ENCODE measurements at places on chromosomes 2 and 18. TPM values are rescaled to one million over a fixed set of nuclear protein-coding genes. Genes with fewer than 3 reads are reported as not detected.

The CYS1 gene
- 2.4 TPM for total RNA-seq

The IL37 gene
- total RNA-seq: not detected

The CIB4 gene
- not detected for total RNA-seq

The M1AP gene
- total RNA-seq: 0.66 TPM

The TCF7L1 gene
- 5.9 TPM for total RNA-seq

The NDUFV2 gene
- 106 TPM for total RNA-seq

The PRR30 gene
- not detected for total RNA-seq

The TEKT4 gene
- total RNA-seq: not detected

The DPYSL5 gene
- total RNA-seq: not detected

The EPC2 gene
- total RNA-seq: 30.5 TPM

The DNAJC5G gene
- not detected for total RNA-seq

DNA sequence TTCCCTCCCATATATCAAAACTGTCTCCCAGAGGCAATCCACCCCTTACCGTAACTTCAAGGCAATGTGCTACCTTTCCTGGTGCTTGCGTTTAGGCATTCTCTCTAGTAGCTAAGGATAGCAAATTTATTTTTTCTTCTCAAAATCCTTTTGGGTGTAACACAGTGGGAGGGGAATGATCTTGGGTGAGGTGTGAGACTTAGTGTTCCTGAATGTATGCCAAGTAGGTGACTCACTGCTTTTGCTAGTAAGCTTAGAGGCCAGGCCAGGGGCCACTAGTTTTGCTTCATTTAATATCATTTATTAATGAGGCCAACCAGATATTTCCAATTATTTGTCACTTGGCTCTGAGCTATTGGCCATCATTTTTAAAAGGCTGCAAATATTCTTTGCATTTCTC lies 135.5 kb downstream of the NAPG start:
- no peak for DNase-seq
- no peak overlapping the region for H3K4me3 ChIP-seq
- no peak overlapping the region for H3K27ac ChIP-seq
- H3K4me1 ChIP-seq: no peaks in the 10 kb centered on the region
- H3K27me3 ChIP-seq: no peaks in the 10 kb centered on the region

- H3K4me1 ChIP-seq: no peaks in the 10 kb centered on the region
- H3K36me3 ChIP-seq: no peaks in the 10 kb centered on the region
- no peak overlapping the region for H3K4me3 ChIP-seq
- no peak overlapping the region for H3K27ac ChIP-seq
- no peaks in the 10 kb centered on the region for H3K27me3 ChIP-seq
Observed at GRCh38 chr2:128756365-128756717, 437.7 kb upstream of the HS6ST1 start.

GRCh38 chr2:220782609-220783113 lies 789.4 kb downstream of the EPHA4 start:
- H3K27ac ChIP-seq: no peak overlapping the region
- H3K36me3 ChIP-seq: no peaks in the 10 kb centered on the region
- no peak overlapping the region for H3K4me3 ChIP-seq
- no peak for DNase-seq
- no peaks in the 10 kb centered on the region for H3K27me3 ChIP-seq

DNA sequence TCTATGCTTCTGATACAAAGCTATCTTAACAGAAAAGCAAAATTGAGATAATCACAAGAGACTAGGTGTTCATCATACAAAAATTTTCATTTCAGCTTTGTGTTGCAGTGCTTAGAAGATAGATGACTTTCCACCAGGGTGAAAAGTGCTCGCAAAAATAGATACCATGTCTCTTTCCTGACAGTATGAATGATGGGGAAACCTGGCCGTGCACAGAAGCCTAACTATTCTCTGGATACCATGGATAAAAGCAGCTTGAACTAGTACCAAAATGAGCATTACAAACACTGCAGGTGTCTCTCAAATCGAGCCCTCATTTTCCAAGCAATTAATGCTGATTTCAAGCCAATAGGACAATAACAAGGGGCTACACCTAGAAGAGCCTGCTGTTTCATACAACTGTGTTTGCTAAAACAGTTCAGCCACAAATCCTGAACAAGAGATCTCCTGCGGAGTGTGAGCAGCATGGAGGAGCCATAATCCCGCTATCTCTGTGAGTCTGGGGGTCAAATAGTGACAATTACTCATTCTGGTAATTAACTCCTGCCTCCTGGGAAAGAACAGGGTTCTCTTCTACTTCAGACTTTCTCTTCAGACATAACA lies 507.6 kb downstream of the PID1 start:
- H3K27me3 ChIP-seq: no peaks in the 10 kb centered on the region
- H3K27ac ChIP-seq: no peak overlapping the region
- H3K4me1 ChIP-seq: no peaks in the 10 kb centered on the region
- no peaks in the 10 kb centered on the region for H3K36me3 ChIP-seq
- no peak overlapping the region for H3K4me3 ChIP-seq
- DNase-seq: no peak

DNA sequence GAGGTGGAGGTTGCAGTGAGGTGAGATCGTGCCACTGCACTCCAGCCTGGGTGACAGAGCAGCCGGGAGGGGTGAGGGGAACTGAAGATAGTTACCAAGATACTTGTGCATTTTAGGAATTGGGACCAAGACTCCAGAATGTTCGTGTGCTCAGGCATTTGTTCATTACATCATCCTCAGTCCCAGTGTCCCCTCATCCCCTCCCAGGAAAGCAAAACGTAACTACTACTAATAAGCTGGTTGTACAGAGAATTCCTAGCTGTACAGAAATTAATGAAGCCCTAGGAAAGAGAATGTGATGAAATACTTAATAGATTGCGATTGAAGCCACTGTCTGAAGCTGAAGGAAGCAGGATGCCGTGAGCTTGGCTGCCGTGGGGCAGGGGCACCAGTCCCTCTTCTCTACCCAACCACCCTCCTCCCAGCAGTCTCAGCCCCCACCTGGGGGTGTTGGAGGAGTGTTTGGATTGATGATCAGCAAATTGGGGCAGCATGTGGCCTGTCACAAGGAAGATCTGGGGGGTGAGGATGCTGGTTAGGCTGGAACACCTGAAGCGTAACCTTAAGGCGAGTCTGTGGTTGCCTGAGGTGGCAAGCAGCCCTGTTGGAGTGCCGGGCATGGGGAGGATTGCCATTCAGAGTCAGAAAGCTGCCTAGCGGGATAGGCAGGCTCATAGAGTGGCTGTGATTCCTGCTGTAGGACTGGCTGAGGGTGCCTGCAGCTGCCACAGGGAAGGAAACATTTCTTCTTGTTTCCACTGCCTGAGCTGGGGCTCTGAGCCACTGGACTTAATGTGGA lies 140.9 kb downstream of the SH3RF3 start:
- H3K27me3 ChIP-seq: no peaks in the 10 kb centered on the region
- peak; percentile 35 for DNase-seq
- no peak overlapping the region for H3K4me3 ChIP-seq
- H3K4me1 ChIP-seq: no peaks in the 10 kb centered on the region
- peak overlapping the region; percentile 4 for H3K27ac ChIP-seq

- DNase-seq: no peak
- H3K4me1 ChIP-seq: no peaks in the 10 kb centered on the region
- H3K4me3 ChIP-seq: no peak overlapping the region
- no peak overlapping the region for H3K27ac ChIP-seq
- no peaks in the 10 kb centered on the region for H3K36me3 ChIP-seq
- H3K27me3 ChIP-seq: no peaks in the 10 kb centered on the region
Observed at GRCh38 chr2:58067001-58067400, 20.4 kb downstream of the VRK2 start.

DNA sequence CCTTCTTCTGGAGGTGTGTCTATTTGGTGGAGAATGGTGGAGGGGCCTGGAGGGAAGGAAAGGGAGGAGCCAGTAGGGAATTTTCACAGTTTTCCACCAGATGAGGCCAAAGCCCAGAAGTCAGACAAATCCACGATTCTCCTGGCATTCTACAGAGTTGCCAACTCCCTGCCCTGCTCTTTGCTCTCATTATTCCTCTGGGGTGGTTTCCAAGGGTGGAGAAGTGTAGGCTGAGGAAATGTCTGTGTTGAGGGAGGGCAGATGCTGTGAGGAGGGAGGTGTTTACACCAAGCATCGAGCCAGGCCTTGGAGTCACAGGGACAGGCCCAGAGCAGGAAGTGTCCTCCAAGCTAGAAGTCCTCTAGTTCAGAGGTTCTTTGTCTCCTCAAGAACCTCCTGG lies 124.1 kb upstream of the LGALSL start:
- H3K4me3 ChIP-seq: no peak overlapping the region
- H3K27me3 ChIP-seq: no peaks in the 10 kb centered on the region
- H3K36me3 ChIP-seq: no peaks in the 10 kb centered on the region
- no peak for DNase-seq

DNA sequence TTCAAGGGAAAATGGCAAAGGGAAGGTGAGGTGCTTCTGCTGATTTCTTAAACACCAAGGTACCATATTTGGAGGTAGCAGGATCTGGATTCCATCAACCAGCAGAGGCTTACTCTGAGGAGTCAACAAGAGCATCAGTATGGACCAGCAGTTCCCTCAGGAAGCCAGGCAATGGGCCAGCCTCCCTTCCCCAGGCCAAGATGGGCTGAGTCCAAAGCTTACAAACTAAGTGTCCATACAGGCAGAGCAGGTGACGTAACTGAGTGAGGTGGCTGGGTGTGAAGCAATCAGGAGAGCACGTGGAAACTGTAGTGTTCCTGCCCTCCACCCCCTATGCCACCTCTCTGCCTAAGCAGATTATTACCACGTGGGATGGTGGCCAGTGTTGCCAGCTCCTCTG lies 134.2 kb upstream of the HNRNPA3 start:
- H3K27ac ChIP-seq: no peak overlapping the region
- H3K36me3 ChIP-seq: no peaks in the 10 kb centered on the region
- no peaks in the 10 kb centered on the region for H3K4me1 ChIP-seq
- no peaks in the 10 kb centered on the region for H3K27me3 ChIP-seq

- no peak overlapping the region for H3K4me3 ChIP-seq
- H3K27ac ChIP-seq: no peak overlapping the region
- no peaks in the 10 kb centered on the region for H3K4me1 ChIP-seq
- H3K27me3 ChIP-seq: no peaks in the 10 kb centered on the region
- no peak for DNase-seq
Observed at GRCh38 chr2:77999376-77999775, 477.2 kb upstream of the LRRTM4 start.

DNA sequence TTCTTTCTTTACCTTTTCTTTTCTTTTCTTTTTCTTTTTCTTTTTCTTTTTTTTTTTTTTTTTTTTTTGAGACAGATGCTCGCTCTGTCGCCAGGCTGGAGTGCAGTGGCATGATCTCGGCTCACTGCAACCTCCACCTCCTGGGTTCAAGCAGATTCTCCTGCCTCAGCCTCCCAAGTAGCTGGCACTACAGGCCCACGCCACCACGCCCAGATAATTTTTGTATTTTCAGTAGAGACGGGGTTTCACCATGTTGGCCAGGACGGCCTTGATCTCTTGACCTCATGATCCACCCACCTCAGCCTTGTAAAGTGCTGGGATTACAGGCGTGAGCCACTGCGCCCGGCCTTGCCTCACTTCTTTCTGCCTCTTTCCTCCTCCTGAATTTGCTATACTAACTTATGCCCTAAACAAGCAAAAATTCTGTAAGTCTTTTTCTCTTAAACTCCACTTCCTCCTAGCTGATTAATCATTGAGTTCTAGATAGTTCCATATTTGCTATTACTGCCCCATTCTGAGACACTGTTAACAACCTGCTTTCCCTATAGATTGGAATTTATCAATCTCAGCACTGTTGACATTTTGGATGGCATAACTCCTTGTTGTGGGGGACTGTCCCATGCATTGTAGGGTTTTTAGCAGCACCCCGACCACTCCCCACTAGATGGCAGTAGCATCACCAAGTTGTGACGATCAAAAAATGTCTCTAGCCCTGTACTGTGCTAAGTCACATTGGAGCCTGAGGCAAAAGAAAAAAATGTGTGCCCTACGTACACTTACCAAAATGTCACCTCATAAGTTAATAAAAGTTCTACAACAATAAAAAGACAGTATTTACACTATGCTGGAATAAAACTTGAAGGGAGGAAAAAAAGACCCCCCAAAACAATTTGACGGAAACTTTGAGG lies 16.4 kb upstream of the THADA start:
- DNase-seq: peak; percentile 57
- no peak overlapping the region for H3K4me3 ChIP-seq
- H3K4me1 ChIP-seq: no peaks in the 10 kb centered on the region

- no peak for DNase-seq
- H3K4me3 ChIP-seq: no peak overlapping the region
- H3K27ac ChIP-seq: no peak overlapping the region
- H3K27me3 ChIP-seq: no peaks in the 10 kb centered on the region
Observed at GRCh38 chr2:239605976-239606375, 205.2 kb upstream of the HDAC4 start.

DNA sequence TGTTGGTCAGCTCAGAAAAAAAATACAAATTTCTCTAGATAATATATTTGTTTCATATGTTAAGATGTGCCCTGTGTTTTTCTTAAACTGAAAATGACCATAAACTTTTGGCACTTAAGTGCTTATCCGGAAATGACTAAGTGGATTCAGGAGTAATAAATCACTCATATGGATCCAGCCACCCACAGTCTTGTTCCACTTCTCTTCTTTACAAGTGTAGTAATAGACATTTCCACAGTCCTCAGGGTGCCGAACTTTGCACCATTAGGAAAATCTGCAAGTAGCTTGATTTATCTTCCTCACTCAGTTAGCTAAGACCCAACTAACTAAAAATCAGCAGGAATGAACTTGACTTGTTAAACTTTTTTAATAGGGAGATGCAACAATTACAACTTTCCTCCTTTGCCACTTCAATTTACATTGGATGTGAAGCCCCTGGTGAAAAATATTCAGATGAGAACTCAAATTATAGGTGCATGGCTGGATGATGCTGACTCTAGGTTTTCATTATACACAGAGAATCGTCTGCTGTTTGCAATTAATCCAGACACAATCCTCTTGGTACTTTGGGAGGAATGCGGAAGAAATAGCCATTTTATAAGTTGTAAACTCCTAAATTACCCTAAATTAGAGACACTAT lies 322.5 kb downstream of the ARHGAP15 start:
- no peaks in the 10 kb centered on the region for H3K4me1 ChIP-seq
- no peaks in the 10 kb centered on the region for H3K27me3 ChIP-seq
- H3K36me3 ChIP-seq: no peaks in the 10 kb centered on the region
- DNase-seq: no peak

- H3K27ac ChIP-seq: no peak overlapping the region
- no peaks in the 10 kb centered on the region for H3K36me3 ChIP-seq
- no peaks in the 10 kb centered on the region for H3K27me3 ChIP-seq
- no peak overlapping the region for H3K4me3 ChIP-seq
- no peak for DNase-seq
Observed at GRCh38 chr2:178700136-178700535, 107.1 kb downstream of the TTN start.

DNA sequence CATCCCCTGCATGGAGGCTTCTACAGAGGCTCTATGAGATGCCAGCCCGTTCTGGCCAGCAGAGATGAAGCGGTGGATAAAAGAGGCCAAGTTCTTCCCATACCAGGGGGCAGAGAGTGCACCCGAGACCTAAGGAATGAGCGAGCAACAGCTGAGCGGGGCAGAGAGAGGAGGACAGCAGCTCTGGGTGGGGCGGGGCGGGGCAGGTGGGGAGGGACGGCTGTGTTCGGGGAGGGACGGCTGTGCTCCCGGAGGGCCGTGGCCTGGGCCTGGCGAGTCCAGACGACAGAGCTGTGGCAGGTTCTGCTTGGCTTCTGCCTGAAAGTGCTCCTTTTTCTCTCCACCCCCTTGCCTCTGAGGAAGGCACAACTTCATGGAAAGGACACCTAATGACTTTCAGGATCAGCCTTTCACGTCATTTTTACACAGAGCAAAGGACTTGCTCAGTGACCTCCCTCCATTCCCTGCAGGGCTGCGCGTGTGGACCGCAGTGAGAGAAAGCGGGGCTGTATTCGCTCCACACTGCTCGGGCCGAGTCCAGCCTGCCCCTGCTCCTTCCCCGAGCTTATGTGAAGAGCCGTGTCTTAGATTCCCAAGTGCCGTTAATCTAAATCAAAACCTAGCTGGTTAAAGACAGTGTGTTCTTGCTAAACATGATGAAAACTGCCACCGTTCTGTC lies 232.9 kb downstream of the HDAC4 start:
- no peaks in the 10 kb centered on the region for H3K27me3 ChIP-seq
- DNase-seq: peak; percentile 19
- H3K4me3 ChIP-seq: no peak overlapping the region
- H3K27ac ChIP-seq: no peak overlapping the region
- H3K4me1 ChIP-seq: no peaks in the 10 kb centered on the region
